ENCODE measurements at places on chromosomes 3 and 15. TPM values are rescaled to one million over a fixed set of nuclear protein-coding genes. Genes with fewer than 3 reads are reported as not detected.

DNA sequence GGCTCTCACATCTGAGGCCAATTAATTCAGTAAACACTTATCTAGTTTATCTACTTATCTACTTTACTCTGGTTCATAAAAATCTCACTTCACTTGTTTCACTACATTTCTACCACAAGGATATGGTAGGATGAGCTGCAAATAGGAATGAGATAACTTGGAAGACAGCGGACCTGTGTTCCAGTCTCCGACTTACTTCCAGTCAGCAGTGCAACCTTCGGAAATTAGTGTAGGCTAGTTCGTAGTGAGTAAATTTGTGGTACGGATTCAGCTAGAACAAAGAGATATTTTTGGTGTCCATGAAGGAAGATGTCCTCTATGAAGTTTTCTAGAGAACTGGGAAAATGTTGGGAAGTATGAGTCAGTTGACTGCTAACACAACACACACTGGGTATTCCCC is 66.3 kb downstream of the TPRG1 start:
- no peak for DNase-seq

DNA sequence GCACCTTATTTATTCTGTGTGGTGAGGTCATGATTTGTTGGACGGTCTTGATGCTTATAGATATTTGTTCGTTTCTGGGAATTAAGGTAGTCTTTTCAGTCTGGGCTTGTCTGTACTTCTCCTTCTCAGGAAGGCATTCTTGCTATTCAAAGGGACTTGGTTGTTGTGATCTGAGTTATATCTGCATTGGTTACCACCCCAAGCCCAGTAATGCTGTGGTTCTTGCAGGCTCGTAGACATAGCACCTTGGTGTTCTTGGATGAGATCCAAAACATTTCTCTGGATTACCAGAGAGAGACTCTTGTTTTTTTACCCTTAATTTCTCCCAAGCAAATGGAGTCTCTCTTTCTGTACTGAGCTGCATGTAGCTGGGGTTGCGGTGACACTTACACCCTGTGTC is 128.0 kb upstream of the CBLB start:
- no peak for DNase-seq

DNA sequence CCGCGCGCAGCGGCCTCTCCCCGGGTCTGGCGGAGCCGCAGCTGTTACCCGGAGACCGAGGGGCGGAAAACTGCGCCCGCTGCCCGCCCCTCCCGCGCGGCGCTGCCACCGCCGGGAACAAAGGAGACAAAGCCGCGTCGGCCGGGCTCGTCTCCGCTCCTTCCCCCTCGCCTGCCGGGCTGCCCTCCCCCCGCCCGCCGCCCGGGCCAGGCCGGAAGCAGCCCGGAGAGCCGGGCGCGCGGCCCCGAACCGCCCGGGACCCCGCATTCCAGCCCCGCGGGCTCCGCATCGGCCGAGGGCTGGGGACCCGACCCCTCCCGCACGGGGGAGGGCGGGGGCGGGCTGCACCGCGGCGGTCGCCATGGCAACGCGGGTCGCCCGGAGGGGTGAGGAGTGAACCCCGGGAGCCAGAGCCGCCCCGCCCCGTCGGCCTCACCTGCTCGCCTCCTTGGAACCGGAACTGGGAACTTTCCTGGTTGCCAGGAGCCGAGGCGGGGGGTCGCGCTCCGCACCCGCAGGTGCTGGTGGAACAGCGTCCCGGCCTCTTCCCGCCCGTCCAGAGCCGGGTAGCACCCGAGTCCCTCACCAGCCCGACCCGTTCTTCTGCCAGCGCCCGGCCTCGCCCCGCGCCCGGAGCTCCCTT is 448 bp downstream of the PLXNB1 start:
- no peak for DNase-seq

GRCh38 chr3:126114443-126115386 is 30.8 kb upstream of the SLC41A3 start:
- DNase-seq = no peak

DNA sequence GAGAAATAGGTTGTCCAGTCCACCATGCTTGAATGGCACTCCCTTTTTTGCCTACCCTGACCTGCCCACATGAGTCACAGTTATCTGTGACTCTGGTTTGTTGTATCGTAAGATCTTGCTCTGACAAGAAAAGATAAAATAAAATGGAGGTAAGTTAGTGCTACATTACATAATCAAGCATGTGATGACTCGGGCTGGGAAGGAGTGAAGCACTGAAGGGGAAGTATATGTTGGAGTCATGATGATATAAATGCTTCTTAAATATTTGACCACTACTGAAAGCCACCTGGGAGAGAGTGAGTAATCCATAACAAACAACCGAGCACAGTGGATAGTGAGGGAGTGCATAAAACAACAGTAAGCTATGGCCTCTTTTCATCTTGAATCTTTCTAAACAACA is 124.4 kb downstream of the SHOX2 start:
- no peak for DNase-seq

DNA sequence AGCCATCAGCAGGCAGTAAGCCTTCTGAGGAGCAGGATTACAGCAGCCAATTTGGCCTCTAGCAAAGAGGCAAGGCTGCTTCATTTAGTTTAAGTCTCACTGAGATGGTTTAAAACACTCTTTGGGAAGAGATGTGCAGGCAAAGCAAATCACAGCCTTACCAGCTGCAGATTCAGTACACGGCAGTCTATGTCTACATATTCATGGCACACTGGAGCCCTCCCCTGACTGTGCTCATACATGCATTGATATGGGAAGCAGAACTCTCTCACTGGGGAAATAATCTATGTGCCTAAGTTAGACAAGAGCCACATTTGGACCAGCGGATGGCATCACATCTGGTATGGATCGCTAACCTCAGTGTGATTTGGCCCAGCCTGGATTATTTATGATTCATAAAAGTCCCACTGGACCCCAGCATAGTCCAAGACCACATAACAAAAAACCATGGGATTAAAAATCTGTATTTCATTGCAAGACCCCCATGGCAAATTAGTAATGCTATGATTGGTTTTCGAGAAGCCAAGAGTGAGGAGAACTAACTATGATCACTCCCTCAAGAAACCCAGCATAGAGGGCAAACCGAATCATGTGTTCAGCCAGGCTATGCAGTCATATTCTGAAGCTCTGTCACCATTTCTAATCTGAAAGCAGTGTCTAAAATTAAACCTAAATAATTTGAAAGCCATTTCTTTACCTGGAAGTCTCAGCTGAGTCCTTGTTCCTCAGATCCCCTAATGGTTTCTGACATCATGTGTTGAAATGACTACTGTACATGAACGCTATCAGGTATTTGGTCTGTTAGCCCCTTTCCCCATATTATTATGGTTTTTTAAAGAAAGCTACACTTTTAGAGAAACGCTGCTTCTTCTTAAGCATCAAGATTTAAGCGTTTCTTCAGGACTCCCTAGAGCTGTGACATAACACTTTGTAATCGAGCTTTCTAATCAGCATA is 1.2 kb downstream of the PRICKLE2 start:
- DNase-seq = no peak

DNA sequence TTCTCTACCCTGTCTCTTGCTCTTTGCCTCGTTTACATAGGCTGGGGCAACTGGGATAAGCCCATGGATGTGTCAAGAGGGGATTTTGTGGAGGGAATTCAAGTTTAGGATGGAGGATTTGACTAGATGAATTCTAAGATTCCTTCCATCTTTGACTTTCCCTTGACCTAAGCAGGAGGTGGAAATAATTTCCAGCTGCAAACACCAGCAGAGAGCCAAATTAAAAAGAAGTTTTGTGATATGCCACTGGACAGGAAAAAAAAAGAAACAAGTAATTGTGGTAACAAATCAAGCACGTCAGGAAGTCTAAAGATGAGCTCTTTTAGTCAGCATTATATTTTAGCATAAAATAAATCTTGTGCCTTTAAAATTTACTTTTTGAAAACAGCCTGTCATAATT is 49.8 kb downstream of the KCNMB2 start:
- no peak for DNase-seq

GRCh38 chr3:12706504-12707253 is 42.8 kb upstream of the RAF1 start:
- DNase-seq = no peak

DNA sequence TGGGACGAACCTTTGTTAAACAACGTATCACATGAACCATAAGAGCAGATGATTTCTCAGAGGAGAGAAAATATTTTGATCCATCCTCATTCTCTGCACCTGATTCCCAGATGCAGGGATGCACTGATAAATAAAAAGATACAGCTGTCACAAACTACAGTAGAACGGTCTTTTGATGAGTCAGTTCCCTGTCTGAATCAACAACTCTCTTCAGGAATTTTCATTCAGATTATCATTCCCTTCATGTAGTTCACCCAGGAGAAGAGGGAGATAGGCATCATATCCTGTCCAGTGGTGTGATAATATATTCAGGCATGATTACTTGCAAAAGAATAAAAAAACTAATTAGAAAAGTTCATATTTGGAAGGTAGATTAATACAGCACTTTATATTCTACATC is 521.5 kb downstream of the PYDC2 start:
- no peak for DNase-seq

- no peak for DNase-seq
These were observed 56.0 kb upstream of the TASOR start for GRCh38 chr3:56739036-56739435.

GRCh38 chr3:30477149-30477921 is 129.1 kb upstream of the TGFBR2 start:
- DNase-seq = no peak

DNA sequence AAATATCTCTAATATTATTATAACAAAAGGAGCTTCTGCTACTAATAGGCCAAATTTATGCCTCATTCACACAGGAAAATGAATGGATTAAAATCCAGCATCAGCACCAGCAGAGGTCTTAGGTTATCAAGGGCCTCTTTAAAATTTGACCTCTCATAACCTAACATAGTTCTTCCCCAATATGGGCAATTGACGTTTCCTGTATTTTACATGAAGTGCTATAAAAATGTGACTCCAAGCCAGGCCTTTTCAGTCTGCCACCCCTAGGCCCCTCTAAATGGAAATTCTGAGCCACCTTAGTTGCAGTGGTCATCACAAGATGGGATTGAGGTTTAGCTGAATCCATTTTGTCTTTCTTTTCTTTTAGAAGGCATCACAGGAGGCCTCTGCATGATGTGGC is 70.1 kb downstream of the CASR start:
- no peak for DNase-seq

GRCh38 chr15:51708013-51708412 is 26.7 kb downstream of the SCG3 start:
- no peak for DNase-seq

GRCh38 chr3:66817951-66818557 is 180.1 kb upstream of the KBTBD8 start:
- no peak for DNase-seq

GRCh38 chr15:67762610-67763368 is 62.5 kb upstream of the SKOR1 start:
- DNase-seq = no peak

DNA sequence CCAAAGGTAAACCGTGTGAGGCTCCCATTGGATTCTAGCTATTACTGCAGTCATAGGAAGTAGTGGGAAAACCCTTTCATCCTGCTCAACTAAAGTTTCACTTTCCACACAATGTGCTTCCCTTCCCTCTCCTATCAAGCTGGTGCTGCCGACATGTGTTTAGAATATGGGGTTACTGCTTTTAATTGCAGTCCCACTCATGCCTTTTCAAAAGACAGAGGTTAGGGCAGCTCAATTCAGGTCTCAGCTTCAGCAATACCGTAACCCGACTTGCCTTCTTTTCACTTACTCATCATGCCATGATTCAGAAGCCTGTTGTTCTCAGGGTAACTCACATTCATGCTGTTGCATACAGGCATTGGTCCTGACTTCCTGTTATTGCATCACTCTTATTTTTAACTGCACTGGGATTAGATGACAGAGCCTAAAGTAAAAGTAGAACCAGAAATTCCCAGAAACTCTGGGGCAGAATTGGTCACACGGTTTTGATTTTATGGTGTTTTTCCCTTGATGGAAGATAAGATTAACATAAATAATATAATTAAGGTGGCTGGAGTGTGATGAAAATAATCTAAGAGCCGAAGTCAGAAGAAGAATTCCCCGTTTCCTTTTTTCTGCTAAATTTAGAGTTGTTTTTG is 45.7 kb downstream of the C2CD4B start:
- no peak for DNase-seq

DNA sequence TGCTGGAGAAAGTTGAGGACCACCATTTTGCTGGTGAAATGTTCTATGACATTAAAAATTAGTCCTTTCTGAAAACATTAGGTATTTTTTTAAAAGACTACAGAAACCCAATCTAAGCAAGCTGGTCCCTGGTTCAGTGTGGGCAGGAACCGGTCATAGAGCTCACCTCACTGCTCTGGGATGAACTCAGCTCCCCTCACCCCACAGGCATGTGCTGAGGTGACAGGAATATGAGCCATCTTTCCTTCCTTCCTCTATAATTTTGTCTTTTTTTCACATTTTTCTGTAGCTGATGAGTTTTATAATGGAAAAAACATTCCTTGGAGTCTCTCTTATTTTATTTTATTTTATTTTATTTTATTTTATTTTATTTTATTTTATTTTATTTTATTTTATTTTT is 8.2 kb upstream of the LRRC15 start:
- no peak for DNase-seq

DNA sequence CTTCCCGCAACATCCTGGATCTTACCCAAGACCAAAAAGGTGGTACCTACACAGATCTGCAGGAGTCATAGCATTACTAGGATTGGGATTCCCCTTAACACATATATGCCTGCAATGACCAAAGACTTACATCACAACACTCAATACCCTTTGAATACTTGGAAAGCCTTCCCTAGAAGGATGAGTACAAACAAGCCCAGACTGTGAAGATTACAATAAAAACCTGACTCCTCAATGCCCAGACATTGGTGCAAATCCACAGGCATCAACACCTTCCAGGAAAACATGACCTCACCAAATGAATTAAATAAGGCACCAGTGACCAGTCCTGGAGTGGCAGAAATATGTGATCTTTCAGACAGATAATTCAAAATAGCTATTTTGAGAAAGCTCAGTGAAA is 326.8 kb downstream of the TBL1XR1 start:
- no peak for DNase-seq

GRCh38 chr3:133487920-133488540 is 85.5 kb upstream of the CDV3 start:
- no peak for DNase-seq

GRCh38 chr15:23403550-23403949 is 43.5 kb downstream of the GOLGA6L2 start:
- DNase-seq = no peak

GRCh38 chr15:31017311-31017710 is 25.9 kb upstream of the MTMR10 start:
- DNase-seq = no peak

- DNase-seq = no peak
These were observed 210.2 kb downstream of the OSBPL10 start for GRCh38 chr3:31770822-31771326.

The SLCO2A1 gene
- polyA plus RNA-seq = 16.8 TPM

The AHSG gene
- polyA plus RNA-seq = 0.37 TPM

The CPNE4 gene
- 0.82 TPM for polyA plus RNA-seq

The REC114 gene
- not detected for polyA plus RNA-seq

The TRPM1 gene
- polyA plus RNA-seq = 0.52 TPM

The NOX5 gene
- polyA plus RNA-seq = 1.4 TPM

The SATB1 gene
- polyA plus RNA-seq = 38.8 TPM

The EOMES gene
- polyA plus RNA-seq = 0.19 TPM

The ROBO2 gene
- 86.6 TPM for polyA plus RNA-seq

The CKMT1B gene
- polyA plus RNA-seq = 2.4 TPM

The IQCH gene
- 5.7 TPM for polyA plus RNA-seq

The AP3S2 gene
- polyA plus RNA-seq = 40.3 TPM

The XYLB gene
- polyA plus RNA-seq = 7.2 TPM
